ENCODE measurements at places on chromosomes 13 and 19.

DNA sequence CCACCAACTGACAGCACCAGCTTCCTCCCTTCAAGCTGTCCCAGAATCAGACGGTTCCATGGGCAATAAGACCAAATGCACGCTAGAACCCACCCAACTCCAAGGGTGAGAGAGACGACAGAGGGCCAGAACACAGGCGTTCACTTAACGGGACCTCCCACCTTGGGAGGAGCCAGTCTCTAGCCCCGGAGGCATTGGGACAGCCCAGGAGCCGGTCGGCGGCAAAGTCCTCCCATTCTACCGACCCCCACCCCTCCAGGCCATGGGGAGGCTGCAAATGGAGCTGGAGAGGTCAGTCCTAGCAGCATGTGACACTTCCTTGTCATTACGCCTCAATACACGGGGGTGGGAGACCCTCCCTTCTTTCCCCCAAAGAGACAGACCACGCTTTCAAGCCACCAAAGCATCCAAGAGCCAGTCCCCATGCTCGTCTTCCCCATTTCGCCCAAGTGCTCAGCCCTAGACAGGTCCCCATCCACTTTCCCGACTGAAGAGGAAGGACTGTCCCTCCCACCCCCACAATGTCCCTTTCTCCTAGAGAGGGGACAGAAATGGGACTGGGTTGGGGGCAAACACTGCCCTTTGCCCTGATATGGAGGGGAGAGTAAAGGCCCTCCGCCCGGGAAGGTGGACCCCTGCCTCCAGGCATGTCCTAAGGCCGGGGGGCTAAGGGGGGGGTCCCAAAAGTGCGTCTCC, 964 bp downstream of the KHSRP start:
- DNase-seq, result no peak

GRCh38 chr19:35986111-35986510, 8.9 kb upstream of the SDHAF1 start:
- DNase-seq, result no peak

GRCh38 chr19:18254546-18255503, 19.4 kb downstream of the IQCN start:
- DNase-seq, result no peak

DNA sequence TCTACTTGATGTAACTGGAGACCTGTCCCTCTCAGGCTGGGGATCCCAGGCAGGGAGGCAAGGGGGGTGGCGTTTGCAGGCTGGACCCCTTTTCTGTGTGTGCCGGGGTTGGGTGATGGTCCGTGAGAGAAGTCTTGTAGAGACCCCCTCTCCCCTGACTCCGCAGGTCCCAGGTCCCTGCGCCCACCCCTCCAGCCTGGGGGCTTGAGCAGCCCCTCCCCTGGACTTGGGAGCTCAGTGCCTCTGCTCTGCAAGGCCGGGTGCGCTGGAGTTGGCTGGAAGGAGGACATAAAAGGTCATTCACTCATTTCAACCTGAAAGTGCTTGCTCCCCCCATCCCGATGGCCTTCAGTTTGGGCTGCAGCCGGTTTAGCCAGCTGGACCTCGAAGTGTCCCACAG, 89.5 kb downstream of the SLC7A1 start:
- DNase-seq, result no peak
